ENCODE measurements at places on chromosomes 1 and 21.
A peak's percentile ranks its signal among the peaks of the same experiment; 100 is the strongest.

GRCh38 chr1:59186656-59187055 is 110.2 kb upstream of the FGGY start:
- DNase-seq: peak; percentile 74

DNA sequence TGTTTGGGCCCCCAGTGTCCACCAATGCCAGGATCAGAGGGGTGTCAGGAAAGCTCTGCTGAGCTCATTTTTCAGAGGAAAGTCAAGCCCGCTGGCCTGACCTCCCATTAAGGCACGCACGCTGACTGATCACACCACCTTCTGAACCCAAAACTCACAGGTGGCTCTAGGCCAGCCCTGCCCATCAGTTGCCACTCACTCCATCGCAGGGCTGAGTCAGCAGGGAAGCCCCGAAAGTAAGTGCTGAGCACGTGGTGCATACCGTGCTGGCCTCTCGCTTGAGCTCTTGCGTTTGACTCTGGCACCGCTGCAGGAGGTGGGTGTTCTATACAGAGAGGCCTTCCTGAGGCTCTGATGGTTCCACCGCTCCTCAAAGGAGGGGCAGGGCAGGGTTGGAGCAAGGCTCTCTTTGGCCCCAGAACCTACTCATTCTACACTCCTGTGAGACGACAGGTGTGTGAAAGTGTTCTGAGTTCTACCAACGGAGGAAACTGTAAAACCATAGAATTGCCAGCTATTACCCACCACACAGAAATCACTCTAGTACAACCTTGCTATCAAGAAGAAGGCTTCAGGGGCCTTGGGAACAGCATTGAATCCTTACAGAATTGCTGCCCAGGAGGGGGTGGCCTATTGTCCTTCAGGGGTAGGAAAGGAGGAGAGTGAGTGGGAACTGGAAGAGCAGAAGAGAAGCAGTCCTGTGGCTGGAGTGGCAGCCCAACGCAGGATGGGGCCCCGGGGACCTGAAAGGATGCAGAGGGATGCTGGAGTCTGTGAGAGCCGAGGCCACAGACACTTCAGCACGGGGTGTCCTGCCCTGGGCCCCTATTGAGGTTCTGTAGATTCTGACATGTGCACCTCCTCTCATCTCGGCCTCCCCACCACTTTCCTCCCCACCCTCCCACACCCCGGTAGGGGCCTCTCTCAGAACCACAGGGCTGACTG is 214.7 kb upstream of the EDN2 start:
- DNase-seq: no peak

DNA sequence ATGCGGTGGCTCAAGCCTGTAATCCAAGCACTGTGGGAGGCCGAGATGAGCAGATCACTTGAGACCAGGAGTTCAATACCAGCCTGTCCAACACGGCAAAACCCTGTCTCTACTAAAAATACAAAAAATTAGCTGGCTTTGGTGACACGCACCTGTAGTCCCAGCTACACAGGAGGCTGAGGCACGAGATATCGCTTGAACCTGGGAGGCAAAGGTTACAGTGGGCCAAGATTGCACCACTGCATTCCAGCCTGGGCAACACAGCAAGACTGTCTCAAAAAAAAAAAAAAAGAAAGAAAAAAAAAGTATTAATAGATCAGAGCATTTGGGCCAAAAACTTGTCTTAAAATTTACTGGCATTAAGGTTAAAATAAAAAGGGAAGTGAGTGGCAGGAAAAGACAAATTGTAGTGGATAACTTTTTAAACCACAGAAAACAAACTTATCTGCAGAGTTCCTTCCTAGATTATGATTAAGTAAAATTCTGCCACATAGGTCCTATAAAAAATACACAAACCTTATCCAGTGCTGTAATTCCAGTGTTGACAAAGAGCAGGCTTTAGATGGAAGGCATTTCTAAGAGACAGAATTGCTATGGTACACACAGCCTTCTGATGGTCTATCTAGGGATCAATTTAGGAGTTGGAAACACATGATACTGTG is 53.3 kb downstream of the EIF4G3 start:
- no peak for DNase-seq

DNA sequence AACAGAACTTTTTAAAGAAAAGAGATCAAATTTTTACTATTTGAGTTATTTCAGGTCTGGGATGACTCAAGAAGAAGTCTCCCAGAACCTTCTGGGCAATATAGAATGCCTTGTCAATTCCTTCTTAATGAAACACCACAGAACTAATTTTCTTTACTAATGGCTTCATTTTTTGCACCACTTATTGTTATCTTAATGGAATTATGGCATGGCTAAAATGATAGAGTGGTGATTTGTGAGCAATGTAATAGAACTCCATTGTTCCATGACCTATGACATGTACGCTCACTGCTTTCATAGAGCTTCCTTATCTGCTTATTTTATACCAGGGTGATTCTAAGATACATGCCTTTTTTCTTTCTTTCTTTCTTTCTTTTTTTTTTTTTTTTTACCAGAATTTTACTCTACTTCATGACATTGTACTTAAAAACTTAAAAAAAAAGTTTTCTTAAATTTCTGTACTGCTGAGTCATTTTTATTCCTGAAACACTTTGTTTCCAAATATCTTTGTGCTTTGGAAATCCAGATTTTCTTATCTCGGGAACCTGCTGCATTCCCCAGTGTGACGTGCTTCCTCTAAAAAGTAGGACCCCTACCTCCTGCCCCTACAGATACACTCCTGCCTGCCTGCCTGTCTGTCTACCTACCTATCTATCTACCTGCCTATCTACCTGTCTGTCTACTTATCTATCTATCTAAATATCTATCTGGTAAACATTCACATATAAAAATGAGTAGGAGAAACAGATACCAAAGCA is 284.9 kb downstream of the PBX1 start:
- DNase-seq: no peak

DNA sequence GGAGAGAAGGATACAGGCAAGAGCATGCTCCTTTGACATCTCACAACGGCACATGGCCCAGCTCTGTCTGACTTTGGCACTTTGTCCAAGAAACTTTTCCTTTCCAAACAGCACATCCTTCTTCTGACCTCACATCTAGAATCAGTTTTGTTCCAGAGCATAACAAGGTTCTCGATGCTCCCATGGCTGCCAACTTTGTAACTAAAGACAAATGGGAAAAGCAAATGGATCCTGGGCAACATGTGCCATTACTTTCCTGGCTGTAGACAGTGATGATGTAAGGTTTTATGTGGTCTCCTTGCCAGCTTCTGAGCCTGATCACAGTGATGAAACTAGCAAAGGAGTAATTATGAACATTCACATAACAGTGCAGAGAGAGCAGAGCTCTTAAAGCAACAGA is 171.8 kb upstream of the C1orf87 start:
- no peak for DNase-seq

GRCh38 chr1:21165076-21165475 is 11.6 kb downstream of the EIF4G3 start:
- DNase-seq: peak; percentile 21

- peak; percentile 96 for DNase-seq
Measured at GRCh38 chr1:212234431-212235395, 50.5 kb upstream of the PPP2R5A start.

DNA sequence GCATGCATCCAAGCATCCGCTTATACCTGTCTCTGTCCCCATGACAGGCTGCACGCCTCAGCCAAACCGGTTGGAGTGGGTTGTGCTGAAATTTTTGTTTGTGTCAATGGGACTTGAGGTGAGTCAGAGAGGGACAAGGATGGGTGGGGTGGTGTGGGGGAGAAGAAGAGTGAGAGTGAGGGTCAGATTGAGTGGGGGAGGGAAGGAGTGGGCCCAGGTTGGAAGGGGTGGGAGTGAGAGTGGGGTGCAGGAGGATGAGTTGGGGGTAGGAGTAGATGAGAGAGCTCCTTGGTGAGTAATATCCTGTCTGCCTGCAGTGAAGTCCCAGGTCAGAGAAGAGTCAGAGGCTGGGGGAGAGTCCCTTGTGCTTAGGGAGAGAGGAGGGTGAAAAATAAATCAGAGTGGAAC is 3.3 kb upstream of the NECTIN4 start:
- peak; percentile 69 for DNase-seq

DNA sequence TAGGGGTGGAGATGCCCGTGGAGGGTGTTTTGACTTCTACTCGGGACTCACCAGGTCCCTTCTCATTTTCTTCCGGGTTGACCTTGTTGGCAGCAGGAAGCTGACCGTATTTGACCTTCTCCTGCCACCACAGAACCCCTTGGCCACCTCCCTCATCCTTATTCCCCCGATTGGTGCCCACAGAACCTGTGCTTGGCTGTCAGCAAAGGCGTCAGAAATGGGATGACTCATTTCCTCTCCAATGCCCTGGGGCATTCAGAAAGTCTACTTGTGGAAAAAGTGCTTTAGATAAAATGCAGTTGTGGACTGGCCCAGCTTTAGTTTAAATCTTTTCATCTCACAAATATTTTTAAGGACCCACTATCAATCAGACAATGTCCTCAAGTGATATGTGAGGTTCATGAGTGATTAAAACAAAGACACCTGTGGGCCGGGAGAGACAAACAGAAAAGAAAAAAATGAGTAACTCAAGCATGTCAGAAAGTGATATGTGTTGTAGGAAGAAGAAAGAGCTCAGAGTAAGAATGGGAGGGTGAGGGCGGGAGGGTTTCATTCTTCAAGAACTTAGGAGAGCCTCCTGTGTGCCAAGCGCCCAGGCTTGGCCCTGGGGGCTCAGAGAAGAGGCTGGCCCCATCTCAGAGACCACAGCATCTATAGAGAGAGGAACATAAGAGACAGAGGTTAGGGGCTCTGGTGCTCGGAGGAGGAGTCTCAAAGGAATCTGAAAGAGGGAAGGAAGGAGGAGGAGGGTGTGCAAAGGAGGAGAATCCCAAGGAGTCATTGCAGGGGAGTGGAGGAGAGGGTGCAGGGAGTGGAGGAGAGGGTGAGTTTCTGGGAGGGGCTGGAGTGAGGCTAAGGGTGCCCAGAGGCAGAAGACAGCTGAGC is 221.6 kb upstream of the VAMP3 start:
- DNase-seq: peak; percentile 85

DNA sequence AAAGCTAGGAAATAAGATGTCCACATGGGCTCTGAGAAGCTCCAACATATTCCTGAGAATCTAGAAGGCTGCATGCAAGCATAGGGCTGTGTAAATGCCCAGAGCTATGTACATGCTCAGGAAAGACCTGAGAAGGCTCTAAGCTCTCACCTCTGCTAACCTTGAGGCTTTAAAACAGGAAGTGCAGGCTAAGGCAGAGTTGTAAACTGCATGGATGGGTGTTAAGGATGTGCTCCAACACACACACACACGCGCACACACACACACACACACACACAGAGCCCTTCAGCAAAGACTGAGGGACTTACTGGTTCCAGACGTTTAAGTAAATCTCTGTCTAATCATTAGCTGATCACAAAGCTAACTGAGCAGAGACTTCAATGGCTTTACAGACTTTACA is 162.9 kb downstream of the TRABD2B start:
- DNase-seq: no peak

DNA sequence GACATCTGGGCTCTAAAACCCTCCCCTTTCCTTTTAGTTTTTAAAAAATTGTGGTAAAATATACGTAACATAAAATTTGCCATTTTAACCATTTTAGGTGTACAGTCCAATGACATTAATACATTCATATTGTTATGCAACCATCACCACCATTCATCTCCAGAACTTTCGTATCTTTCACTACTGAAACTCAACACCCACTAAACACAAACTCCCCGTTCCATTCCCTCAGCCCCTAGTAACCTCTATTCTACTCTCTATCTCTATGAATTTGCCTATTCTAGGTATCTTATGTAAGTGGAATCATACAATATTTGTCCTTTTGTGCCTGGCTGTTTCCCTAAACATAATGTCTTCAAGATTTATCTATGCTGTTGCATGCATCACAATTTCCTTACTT is 19.4 kb upstream of the TTC4 start:
- DNase-seq: no peak

DNA sequence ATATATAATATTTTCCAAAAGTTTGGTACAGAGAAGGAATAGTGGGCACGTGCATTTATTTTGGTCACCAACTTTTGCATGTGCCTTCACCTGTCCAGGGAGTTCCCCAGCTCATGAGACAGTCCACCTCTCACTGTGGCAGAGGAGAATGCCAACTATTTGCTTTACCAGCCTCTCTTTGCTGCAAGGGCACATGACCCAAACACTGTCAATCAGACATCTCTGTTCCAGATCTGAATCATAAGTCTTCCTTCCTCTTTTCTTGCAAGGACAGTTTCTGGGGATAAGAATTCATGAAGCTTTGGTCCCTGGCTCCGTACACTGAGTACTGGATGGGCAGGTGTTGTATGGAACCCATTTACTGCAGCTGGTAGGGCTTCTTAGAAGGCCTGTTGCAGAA is 38.6 kb downstream of the C1orf87 start:
- no peak for DNase-seq

DNA sequence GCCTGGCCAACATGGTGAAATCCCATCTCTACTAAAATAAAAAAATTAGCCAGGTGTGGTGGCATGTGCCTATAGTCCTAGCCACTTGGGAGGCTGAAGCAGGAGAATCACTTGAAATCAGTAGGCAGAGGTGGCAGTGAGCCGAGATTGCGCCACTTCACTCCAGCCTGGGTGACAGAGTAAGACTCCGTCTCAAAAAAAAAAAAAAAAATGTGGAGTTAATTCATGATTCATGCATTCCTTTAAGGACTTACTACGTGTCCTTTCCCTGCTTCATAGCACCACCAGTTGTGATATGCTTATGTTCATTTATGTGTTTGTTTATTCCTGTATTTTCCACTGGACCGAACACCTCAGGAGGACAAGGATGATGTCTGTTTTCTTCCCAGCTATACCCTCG is 12.7 kb upstream of the PRELP start:
- DNase-seq: peak; percentile 88

- DNase-seq: peak; percentile 31
Measured at GRCh38 chr1:118483245-118484006, 298.4 kb upstream of the SPAG17 start.

- DNase-seq: no peak
Measured at GRCh38 chr1:232851532-232851931, 46.3 kb downstream of the MAP10 start.

GRCh38 chr1:73832276-73833181 is 365.4 kb downstream of the LRRIQ3 start:
- DNase-seq: peak; percentile 63

- no peak for DNase-seq
Measured at GRCh38 chr1:94283462-94283861, 46.1 kb upstream of the ARHGAP29 start.

GRCh38 chr1:162627662-162628296 is 4.5 kb upstream of the DDR2 start:
- DNase-seq: peak; percentile 51

DNA sequence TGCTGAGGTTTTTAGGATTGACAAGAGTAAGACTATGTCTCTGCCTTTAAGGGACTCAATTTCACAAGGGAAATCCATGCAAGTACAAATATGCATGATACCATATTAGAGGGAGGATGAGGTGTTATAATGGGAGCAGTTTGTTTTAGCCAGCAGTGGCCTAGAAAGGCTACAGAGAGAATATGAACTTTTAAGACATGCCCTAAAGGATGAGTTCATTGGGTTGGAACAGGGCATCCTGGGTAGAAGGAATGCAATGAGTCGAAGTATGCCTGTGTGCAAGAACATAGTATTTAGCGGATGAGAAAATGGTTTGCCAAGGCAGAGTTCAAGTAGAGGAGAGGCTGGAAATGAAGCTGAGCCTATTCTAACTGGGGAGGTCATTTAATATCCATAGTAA is 32.6 kb upstream of the LEPR start:
- DNase-seq: peak; percentile 3

GRCh38 chr1:40373323-40374283 is at the start of gene SMAP2:
SMAP2 (plus strand) TSS chr1:40373727; CDS start chr1:40374121, 394 bp downstream.
- DNase-seq: peak; percentile 96

GRCh38 chr1:150971583-150972416 is 2.8 kb downstream of the CERS2 start:
- no peak for DNase-seq

- DNase-seq: no peak
Measured at GRCh38 chr1:56156971-56157876, 422.1 kb downstream of the PLPP3 start.

All from fibroblast of skin of right biceps (primary cell).